ENCODE measurements at places on chromosomes 16 and 17.

DNA sequence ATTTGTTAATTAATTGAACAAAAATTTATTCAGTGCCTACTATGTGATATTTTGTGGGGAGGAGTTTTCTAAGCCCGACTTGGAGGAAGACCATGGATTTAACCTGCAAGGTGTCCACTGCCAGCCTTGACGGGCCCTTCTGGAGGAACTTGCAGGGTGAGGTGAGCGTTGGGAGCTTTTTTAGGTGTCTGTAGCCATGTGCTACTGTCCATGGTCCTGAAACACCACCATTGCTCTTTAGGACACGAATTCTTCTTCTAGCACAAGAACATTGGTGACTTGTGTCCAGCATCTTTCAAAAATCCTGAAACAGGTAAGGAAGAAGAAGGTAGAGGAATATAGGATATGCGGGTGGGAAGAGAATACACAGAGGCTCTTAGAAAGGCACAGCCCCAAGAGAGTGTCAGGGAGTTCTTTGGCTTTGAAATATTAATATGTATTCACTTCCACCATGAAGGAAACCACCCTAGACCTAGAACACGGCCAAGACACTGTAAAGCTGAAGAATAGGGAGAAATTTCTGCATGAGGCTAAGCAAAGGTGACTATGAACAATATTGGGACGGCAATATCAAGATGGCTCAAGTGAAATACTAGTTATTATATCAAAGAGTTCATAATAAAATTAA lies 27.9 kb upstream of the OR4D1 start:
- peak; percentile 59 for DNase-seq

DNA sequence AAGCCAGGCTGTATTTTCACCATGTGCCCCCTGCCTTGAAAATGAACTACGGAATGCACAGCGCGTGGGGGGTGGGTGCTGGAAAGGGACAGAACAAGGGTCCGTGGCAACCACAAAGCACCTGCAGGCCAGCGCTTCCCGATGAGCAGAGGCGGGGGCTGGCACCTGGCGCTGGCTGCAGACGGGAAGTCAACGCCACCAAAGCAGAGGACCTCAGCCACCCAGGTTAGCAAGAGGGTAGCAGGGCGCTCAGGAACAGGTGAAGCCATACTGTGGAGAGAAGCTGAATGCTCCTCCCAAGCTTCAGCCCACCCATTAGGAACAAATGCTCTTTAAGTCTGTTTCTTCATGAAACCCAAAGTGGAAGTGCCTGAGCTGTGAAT lies 64.7 kb downstream of the KLHDC4 start:
- no peak for DNase-seq

DNA sequence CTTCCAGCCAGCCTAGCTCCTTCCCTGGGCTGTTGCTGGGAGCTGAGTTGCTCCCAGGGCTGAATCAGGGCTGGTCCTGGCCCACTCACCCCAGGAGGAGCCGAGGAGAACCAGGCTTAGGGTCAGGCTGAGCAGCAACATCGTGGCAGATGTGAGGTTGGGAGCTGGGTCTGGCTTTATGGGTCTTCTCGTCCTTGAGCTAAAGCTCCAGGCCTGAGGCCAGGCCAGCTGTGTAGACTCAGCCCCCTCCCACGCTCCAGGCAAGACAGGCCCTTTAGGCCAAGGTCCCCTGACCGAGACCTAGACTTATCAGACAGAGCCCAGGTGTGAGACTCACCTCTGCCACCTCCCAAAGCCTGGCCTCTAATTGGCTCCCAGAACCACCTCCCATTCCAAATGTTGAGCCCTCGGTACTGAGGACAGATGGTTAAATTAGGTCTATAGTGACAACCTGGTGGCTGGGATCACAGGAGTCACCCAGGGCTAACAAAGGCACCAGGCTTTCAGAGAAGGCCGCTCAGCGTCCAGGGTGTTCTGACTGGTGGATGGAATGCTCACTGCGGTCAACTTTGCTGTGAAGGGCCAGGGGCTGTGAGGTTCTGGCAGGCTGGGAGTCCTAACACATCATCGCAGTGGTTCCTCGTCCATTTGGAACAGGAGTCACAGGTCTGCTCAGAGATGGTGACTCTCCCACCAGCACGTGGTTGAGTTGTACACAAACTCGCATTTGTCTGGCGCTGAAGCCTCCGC lies at the start of gene CTRL:
CTRL (minus strand) TSS at position 151 of the 750 bp plus-strand sequence; CDS start at position 141, 10 bp downstream.
- no peak for DNase-seq

DNA sequence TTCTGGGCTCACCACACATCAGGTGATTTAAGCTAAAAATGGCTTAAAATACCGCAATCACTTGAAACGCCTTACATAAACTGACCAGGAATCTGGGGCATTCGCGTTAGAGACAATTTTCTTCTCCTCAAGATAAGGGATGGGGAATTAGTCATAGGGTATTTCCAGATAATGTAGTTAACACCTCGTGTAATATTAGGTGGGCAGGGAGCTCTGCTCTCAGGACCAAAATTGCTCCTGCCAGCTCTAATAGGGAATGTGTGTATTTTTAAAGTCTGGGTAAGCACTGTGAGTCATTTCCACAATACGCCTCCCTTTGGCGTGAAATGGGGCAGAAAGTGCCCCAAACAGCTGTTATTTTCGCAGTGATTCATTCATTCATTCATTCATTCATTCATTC lies 408.6 kb downstream of the MAF start:
- DNase-seq = no peak

- DNase-seq = peak; percentile 50
Measured at GRCh38 chr17:33112763-33113162, 121.1 kb downstream of the SPACA3 start.

- DNase-seq = peak; percentile 53
Measured at GRCh38 chr16:1378804-1379303, 27.1 kb downstream of the GNPTG start.

DNA sequence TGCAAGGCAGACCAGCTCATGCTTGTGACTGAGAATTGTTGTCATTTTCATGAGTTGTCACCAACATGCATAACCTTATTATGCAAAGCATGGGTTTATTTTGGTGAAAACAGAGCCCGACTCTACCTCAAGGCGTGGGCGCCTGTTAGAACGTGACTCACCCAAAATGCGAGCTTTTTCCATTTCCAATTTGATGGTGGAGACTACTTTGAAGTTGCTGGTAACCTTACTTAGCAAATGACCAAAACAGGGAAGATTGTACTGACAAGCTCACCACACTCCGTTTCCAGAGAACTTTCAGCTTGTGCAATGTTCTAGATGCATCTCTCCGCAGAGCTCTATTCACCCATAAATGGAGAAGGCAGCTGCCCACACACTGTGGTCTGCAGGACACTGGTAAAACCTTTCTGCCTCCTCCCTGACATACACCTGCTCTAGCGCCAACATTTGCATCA lies 284.5 kb downstream of the MAF start:
- no peak for DNase-seq

- DNase-seq = no peak
Measured at GRCh38 chr16:48507886-48508285, 102.1 kb downstream of the N4BP1 start.

- DNase-seq = no peak
Measured at GRCh38 chr16:49335828-49336227, 37.8 kb upstream of the C16orf78 start.

Data from fibroblast of upper back skin (primary cell).